ENCODE measurements at places on chromosomes 4 and X.

DNA sequence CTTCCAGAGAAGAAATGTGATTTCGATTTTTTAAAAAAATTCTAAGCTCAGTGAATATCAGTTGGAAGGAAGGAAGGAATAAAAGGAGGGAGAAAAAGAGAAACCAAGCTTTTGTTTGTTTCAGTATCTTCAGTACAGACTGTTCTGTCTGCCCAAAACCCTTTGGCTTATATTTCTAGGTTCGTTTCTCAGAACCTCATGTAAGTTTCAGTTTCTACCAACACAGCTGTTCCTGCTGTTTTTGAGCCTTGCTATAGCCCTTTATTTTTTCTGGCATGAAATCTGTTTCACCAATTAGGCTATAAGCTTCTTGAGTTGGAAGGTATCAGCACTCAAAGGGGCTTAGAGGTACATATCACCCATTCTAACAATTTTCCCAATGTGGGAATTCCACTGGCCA is 157.9 kb downstream of the GBA3 start:
- DNase-seq: peak; percentile 4

GRCh38 chr4:187208651-187209050 is 485.0 kb upstream of the FAT1 start:
- DNase-seq: no peak

GRCh38 chr4:4673070-4673469 is 131.2 kb upstream of the STX18 start:
- DNase-seq: no peak

DNA sequence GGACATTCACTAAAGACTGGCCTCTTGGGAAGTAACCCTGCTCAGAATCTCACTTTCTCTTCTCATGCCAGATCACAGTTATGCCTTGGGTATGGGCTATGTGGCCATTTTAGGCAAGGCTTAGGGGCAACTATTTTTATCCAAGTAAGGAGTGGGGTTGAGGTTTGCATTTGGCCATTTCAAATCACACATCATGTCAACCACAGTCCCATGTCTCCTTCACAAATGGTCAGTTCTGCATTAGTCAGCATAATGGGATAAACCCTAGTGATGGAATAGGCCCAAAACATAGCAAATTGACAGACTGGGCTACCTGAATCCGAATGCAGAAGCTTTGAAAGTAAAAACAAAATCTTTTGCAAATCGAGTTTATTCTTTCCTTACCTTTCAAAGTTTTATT is 827 bp upstream of the RTL3 start:
- DNase-seq: no peak

GRCh38 chr4:48777739-48778138 is 2.3 kb downstream of the FRYL start:
- no peak for DNase-seq

DNA sequence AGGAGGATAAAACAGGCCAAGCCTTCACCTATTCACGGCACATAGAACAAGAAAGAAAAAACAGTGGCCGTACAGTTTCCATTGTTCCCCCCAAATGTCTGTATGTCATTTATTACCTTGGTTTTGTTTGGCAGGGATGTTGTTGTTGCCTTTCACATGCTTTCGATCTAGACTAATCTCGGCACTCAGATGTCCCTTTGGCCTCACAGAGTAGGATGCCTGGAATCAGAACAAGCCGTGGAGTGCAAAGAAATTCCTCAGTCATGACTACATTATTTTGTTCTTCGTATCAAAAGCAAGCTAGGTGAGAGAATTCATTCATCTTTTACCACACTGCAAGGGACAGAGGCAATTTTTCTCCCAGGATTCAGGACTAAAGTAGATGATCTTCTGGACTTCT is 106.9 kb downstream of the SMIM20 start:
- peak; percentile 42 for DNase-seq

GRCh38 chrX:97399400-97399799 is 515.7 kb downstream of the RPA4 start:
- no peak for DNase-seq

DNA sequence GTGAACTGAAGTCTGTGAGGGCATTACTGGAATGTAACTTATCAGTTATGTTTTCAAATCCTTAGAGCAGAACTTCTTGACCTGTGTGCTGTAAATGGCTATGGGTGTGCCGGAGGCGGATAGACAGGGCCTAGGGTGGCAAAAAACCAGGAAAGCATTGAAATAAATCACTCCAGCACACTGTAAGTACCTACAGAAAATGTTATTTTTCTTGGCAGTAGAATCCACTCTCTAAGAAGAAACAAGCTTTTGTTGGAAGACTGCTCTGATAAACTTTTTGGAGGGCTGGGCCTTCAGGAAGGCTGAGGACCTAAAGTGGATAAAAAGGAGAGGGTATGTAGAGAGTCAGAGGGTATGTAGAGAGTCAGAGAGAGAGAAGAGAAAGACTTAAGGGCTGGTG is 14.9 kb downstream of the CPE start:
- DNase-seq: no peak

GRCh38 chr4:88958080-88958479 is 98.9 kb downstream of the FAM13A start:
- DNase-seq: no peak

DNA sequence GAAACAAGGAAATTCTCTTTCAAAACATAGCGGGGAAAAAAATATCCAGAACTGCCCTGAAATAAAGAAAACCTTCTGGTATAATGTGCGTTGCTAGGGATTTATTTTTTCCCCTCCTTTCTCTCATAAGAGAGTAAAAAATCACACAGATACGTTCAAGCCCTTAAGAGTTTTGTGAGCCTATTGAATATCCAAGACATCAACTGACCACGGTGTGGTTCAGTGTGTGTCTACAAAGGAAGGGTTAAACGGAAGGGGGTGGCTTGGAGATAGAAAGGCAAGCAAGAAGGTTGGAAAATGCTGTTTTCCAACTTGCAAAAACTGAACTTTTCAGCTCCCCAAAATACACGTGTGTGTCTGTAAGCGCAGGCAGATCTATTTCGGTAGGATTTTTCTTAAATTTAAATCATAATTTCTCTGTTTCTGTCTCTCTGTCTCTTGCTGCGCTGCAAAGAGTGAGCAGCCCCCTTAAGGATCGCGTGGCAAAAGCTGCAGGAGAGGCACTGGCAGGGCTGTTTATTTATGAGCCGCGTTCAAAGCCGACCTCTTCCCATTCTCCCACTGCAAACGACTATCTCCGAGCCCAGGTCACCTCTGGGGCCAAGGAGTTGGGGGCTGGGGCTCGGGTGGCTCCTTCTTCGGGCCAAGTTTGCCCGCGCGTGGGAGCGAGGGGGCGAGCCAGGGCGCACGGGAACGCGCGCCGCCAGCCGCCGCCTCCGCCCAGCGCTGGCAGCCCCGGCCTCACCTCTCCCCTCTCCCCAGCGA is 492 bp upstream of the SLIT2 start:
- DNase-seq: no peak

- DNase-seq: peak; percentile 73
Observed at GRCh38 chr4:145736241-145736831, 56.4 kb downstream of the C4orf51 start.

DNA sequence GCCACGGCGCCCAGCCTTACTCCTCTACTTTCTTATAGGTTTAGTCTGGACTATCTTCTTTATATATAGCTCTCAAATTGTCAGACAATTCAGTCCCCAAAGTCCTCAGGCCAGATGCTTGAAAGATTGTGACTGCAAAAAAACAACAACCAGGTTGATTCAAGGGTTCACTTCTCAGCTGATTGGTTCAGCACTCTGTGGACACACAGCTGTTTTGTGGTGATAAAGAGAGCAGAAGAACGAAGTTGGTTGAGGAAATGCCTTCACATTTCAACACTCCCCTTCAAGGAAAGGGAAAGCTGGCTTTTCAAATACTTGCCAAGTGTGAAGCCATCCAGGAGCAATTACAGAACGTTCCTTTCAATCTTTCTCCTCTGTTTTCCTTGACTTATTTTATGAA is 166.8 kb downstream of the SHROOM3 start:
- no peak for DNase-seq

DNA sequence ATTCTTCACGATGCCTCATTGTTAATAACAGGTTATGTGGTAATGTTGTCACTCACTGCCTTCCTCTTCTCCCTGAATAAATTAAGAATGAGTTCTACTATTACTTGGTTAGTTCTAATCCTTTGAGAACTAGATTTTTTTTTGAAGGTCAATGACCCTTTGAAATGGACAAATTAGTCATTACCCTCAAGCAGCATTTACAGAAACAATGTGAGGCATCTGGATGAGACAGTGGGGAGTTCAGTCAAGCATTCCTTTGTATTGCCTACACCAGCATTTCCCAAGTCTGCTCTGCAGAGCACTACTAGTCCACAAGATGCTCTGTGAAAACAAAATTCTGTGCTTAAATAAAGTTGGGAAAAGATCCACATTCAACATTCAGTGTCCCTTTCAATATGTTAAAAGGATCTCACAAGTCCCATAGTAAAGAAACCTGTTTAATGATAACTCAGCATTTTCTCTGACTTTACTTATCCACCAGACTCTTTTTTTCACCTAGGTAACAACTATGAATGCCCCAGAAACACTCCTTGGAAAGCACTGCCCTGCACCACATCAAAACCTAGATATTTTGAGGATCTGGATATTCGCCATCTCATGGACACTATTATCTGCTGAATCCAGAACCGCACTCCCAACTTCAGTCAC is 60.6 kb downstream of the CHRDL1 start:
- DNase-seq: no peak

DNA sequence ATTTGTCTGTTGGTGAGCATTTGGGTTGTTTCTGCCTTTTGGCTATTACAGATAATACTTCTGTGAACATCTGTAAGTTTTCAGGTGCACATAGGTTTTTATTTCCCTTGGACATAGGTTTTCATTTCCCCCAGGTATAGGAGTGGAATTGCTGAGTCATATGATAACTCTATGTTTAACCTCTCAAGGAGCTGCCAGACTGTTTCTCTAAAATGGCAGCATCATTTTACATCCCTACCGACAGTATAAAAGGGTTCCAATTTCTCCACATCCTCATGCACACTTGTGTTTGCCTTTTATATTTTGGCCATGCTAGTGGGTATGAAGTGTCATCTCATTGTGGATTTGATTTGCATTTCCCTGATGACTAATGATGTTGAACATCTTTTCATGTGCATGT is 53.5 kb downstream of the TMEM164 start:
- no peak for DNase-seq

DNA sequence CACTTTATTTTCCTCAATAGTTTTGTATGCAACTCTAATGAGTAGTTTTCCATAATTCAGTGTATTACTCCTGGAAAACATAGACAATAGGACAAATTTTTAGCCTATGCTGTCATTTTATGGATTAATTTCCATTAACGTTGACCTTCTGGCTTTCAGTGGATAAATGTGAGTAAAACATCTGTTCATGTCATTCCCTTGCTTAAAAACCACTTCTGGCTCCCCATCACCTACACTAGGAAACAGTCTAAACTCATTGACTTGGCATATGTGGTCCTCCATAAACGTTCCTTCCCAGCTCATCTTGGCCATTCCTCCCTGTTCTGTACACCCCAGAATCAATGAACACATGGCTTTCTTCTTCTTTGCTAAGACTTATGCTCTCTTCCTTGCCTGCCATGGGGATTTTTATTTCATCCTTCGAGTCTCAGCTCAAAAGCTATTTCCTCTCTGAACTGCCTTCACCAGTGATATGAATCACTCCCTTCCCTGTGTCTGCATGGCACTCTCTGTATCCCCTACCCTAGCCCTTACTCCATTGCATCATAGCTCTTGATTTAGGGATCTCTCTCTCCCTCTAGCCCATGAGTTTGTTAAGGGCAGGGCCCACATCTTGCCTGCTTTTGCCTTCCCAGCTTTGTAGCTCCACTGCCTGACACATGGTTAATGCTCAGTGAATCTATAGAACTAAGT is 34.8 kb downstream of the DOCK11 start:
- no peak for DNase-seq

GRCh38 chrX:34918856-34919255 is 23.7 kb upstream of the FAM47B start:
- peak; percentile 41 for DNase-seq

- DNase-seq: no peak
Observed at GRCh38 chr4:185624259-185624589, 88.9 kb upstream of the PDLIM3 start.

Measured in tongue (tissue), 3 donors.